Activated CD8-positive, alpha-beta memory T cell treated with anti-CD3 and anti-CD28 coated beads, Interleukin-2, amount 10 ng/mL, durations not matched to agents 7 days and 5 days (primary cell): ENCODE measurements at places on chromosomes 11 and 22. TPM values are rescaled to one million over a fixed set of nuclear protein-coding genes. Genes with fewer than 3 reads are reported as not detected.

The TRIM51 gene
- total RNA-seq: not detected

The EFCAB6 gene
- 0.32 TPM for total RNA-seq

The OR4C6 gene
- total RNA-seq: not detected

The SCN2B gene
- not detected for total RNA-seq

The LUZP2 gene
- not detected for total RNA-seq

The RFPL3 gene
- total RNA-seq: not detected

The CHEK2 gene
- 31.6 TPM for total RNA-seq

The ATXN10 gene
- 112 TPM for total RNA-seq

The RIMBP3B gene
- total RNA-seq: 0.05 TPM

The MUC6 gene
- total RNA-seq: not detected

The GALNT18 gene
- total RNA-seq: 0.32 TPM

The MS4A6E gene
- not detected for total RNA-seq

DNA sequence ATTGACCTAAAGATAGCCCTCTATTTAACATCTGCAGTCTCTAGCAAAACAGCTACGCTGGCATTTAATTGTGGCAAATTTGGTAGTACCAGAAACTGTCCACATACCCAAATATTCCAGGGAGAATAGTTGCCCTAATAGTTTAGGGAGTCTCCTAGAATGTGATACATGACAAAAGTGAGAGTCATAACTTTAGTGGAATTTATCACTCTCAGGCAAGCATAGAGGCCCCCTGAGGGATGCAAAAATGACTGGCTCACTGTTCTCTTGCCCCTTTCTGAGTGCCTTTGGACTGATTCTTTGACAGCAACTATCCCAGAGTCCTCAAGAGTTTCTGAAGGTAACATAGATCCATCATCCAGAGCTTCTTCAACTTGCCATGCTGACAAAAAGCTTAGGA is 2.3 kb upstream of the OR51B4 start:
- H3K27ac ChIP-seq: no peak overlapping the region
- H3K4me3 ChIP-seq: no peak overlapping the region
- H3K36me3 ChIP-seq: no peaks in the 10 kb centered on the region
- H3K4me1 ChIP-seq: no peaks in the 10 kb centered on the region

DNA sequence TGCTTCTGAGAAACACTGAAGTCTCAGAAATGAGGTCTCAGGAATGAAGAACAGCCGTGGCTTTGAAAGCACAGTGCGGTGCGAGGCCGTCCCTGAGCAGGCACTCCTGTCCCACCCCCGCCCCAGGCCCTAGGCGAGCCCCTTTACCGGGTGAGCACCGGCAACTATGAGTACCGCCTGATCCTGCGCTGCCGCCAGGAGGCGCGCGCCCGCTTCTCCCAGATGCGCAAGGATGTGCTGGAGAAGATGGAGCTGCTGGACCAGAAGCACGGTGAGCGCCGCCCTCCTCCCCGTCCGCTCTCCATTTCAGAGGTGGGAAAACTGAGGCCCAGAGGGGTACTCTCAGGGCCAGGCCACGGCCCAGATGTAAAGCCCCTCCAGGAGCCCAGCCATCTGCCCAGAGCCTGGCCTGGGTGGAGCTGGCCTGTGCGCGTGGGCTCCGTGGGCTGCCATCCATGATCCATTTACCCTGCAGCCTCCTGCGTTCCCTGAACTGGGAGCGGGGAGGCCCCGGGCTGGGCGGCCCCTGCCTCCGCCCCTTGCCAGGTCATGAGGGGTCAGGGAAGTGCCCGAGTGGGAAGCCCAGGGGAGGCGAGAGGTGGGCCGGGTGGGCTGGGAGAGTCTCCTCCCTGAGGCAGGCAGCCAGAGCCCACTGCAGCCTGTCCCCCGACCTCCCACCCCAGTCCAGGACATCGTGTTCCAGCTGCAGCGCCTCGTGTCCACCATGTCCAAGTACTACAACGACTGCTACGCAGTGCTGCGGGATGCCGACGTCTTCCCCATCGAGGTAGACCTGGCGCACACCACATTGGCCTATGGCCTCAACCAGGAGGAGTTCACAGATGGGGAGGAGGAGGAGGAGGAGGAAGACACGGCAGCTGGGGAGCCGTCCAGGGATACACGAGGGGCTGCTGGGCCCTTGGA is 9.5 kb downstream of the SLC16A8 start:
- H3K4me3 ChIP-seq: no peak overlapping the region
- DNase-seq: no peak
- H3K36me3 ChIP-seq: peaks cover 2% of the 10 kb centered on the region
- H3K27me3 ChIP-seq: peaks cover 1% of the 10 kb centered on the region
- H3K4me1 ChIP-seq: no peaks in the 10 kb centered on the region

- peak overlapping the region; percentile 78 for H3K27ac ChIP-seq
- H3K4me3 ChIP-seq: no peak overlapping the region
- H3K4me1 ChIP-seq: peaks cover 61% of the 10 kb centered on the region
Observed at GRCh38 chr11:86291466-86292262, 10.4 kb upstream of the HIKESHI start.

GRCh38 chr11:132334769-132335280 is 964.4 kb downstream of the NTM start:
- no peak for DNase-seq
- no peak overlapping the region for H3K4me3 ChIP-seq
- H3K27me3 ChIP-seq: peaks cover 8% of the 10 kb centered on the region
- H3K27ac ChIP-seq: no peak overlapping the region
- peaks cover 22% of the 10 kb centered on the region for H3K4me1 ChIP-seq

GRCh38 chr11:10413268-10413667 is 41.8 kb upstream of the AMPD3 start:
- no peak overlapping the region for H3K4me3 ChIP-seq
- H3K4me1 ChIP-seq: peaks cover 36% of the 10 kb centered on the region
- H3K27me3 ChIP-seq: peaks cover 7% of the 10 kb centered on the region
- H3K36me3 ChIP-seq: no peaks in the 10 kb centered on the region
- H3K27ac ChIP-seq: no peak overlapping the region

DNA sequence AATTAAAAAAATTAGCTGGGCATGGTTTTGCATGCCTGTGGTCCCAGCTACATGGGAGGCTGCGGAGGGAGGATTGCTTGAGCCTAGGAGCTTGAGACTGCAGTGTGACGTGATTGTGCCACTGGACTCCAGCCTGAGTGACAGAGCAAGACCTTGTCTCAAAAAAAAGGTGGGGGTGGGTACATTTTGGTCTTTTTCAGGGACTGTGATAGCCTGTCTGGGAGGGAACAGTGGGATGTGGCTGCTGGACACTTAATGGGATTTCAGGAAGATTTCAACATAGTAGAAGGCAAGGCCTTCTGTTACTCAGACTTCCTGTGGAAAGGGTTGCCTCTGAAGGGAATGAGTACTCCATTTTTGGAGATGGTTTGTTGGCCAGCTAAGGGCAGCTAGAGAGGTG is 40.6 kb downstream of the RELT start:
- H3K27ac ChIP-seq: no peak overlapping the region
- no peak for DNase-seq
- H3K27me3 ChIP-seq: no peaks in the 10 kb centered on the region
- H3K36me3 ChIP-seq: peaks cover 6% of the 10 kb centered on the region
- peaks cover 8% of the 10 kb centered on the region for H3K4me1 ChIP-seq

DNA sequence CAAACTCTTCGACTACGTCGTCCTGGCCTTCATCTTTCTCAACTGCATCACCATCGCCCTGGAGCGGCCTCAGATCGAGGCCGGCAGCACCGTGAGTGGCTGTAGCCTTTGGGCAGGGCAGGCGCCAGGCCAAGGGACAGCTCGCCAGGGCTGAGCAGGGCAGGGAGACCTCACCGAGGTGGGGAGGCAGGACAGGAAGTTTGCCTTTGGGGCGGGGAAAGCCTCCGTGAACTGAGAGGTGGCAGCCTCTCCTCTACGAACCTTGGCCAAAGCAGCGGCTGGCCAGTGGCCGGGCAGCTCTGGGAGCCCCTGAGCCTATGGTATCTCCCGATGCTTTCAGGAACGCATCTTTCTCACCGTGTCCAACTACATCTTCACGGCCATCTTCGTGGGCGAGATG is 93.2 kb downstream of the CACNA1I start:
- no peaks in the 10 kb centered on the region for H3K36me3 ChIP-seq
- no peak overlapping the region for H3K4me3 ChIP-seq
- peaks cover 21% of the 10 kb centered on the region for H3K4me1 ChIP-seq
- no peak overlapping the region for H3K27ac ChIP-seq

GRCh38 chr11:119496469-119496868 is 73.5 kb upstream of the THY1 start:
- no peak overlapping the region for H3K27ac ChIP-seq
- no peak for DNase-seq
- no peaks in the 10 kb centered on the region for H3K36me3 ChIP-seq
- H3K4me3 ChIP-seq: no peak overlapping the region
- peaks cover 20% of the 10 kb centered on the region for H3K27me3 ChIP-seq

GRCh38 chr11:44014968-44015623 is 32.7 kb upstream of the ACCSL start:
- peak; percentile 23 for DNase-seq
- H3K27ac ChIP-seq: no peak overlapping the region
- H3K4me1 ChIP-seq: peaks cover 3% of the 10 kb centered on the region
- no peaks in the 10 kb centered on the region for H3K36me3 ChIP-seq

GRCh38 chr11:41414771-41415440 is 44.5 kb downstream of the LRRC4C start:
- no peaks in the 10 kb centered on the region for H3K27me3 ChIP-seq
- no peak overlapping the region for H3K4me3 ChIP-seq
- DNase-seq: no peak
- no peak overlapping the region for H3K27ac ChIP-seq
- H3K4me1 ChIP-seq: no peaks in the 10 kb centered on the region

- peaks cover 9% of the 10 kb centered on the region for H3K27me3 ChIP-seq
- no peaks in the 10 kb centered on the region for H3K4me1 ChIP-seq
- peaks cover 1% of the 10 kb centered on the region for H3K36me3 ChIP-seq
- no peak overlapping the region for H3K27ac ChIP-seq
- no peak for DNase-seq
- H3K4me3 ChIP-seq: no peak overlapping the region
Observed at GRCh38 chr11:69463995-69464960, 17.2 kb upstream of the LINC01488 start.

GRCh38 chr11:75040167-75040770 is 51.5 kb downstream of the NEU3 start:
- no peak overlapping the region for H3K27ac ChIP-seq
- H3K27me3 ChIP-seq: peaks cover 8% of the 10 kb centered on the region
- peaks cover 1% of the 10 kb centered on the region for H3K36me3 ChIP-seq
- DNase-seq: no peak

- no peak overlapping the region for H3K4me3 ChIP-seq
- H3K27me3 ChIP-seq: peaks cover 10% of the 10 kb centered on the region
- DNase-seq: no peak
- H3K27ac ChIP-seq: no peak overlapping the region
- H3K4me1 ChIP-seq: no peaks in the 10 kb centered on the region
- no peaks in the 10 kb centered on the region for H3K36me3 ChIP-seq
Observed at GRCh38 chr22:27416511-27417420, 384.8 kb downstream of the MN1 start.

DNA sequence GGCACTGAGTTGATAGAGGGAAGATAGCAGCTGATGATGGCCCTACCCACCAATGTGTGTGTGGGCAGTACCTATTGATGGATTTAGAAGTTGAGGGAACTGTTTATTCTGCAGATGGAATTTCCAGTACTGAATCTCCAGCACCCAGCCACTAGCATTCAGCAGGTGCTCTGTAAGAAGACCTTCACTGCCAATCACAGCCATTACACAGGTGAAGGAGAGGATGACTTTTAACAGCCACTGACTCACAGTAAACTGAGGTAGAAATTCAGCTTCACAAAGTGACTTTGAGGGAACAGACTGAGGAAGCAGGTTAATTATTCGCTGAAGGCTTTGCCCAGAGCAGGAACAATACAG is 107.8 kb downstream of the GGTLC2 start:
- H3K36me3 ChIP-seq: no peaks in the 10 kb centered on the region
- no peak overlapping the region for H3K27ac ChIP-seq
- H3K4me1 ChIP-seq: peaks cover 21% of the 10 kb centered on the region
- no peak for DNase-seq
- H3K4me3 ChIP-seq: no peak overlapping the region
- no peaks in the 10 kb centered on the region for H3K27me3 ChIP-seq

DNA sequence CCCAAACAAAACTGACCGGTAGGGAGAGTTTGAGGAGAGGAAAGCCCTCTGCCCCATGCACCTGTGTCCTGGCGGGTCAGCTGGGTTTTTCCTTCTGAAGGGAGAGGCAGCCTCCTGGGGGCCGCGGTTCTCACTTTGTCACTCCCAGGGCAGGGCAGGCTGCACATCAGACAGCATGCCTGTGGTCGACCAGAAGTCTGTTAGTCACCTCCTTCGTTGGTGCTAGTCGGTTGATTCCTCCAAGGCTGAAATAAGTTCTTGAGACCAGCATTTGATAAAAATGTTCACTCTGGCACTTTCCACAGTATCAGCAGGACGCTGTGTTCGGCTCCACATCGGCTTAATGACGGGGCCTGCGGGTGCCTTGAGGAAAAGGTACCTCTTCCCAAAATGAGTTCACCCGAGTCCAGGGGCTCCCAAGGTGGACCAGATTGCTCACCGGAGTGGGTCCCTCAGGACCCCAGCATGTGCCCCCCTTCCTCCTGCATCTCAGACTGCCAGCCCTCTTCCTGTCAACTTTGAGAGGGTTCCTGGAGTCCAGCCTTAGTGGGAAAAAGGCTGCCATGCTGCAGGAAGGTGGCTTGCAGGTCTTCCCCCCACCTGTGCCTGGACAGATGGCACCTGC is 373.7 kb upstream of the B3GAT1 start:
- peaks cover 11% of the 10 kb centered on the region for H3K27me3 ChIP-seq
- H3K27ac ChIP-seq: no peak overlapping the region
- no peak for DNase-seq
- no peak overlapping the region for H3K4me3 ChIP-seq
- H3K4me1 ChIP-seq: no peaks in the 10 kb centered on the region

- H3K27ac ChIP-seq: peak within 1 kb of the TSS; percentile 88
- H3K4me3 ChIP-seq: peak within 1 kb of the TSS; percentile 82
- no peaks in the 10 kb centered on the region for H3K36me3 ChIP-seq
Observed at GRCh38 chr11:66856496-66857233, at the start of gene LRFN4. TSS of gene LRFN4 (plus strand) at chr11:66857064. CDS start at chr11:66857745, 681 bp downstream.

GRCh38 chr11:34654483-34655334 is 33.8 kb downstream of the EHF start:
- peaks cover 19% of the 10 kb centered on the region for H3K4me1 ChIP-seq
- no peak overlapping the region for H3K27ac ChIP-seq
- H3K4me3 ChIP-seq: no peak overlapping the region
- DNase-seq: no peak

GRCh38 chr11:107331728-107332127 is 125.9 kb downstream of the CWF19L2 start:
- no peaks in the 10 kb centered on the region for H3K4me1 ChIP-seq
- H3K27me3 ChIP-seq: no peaks in the 10 kb centered on the region
- no peak overlapping the region for H3K27ac ChIP-seq
- no peak overlapping the region for H3K4me3 ChIP-seq

GRCh38 chr11:20762116-20762844 is 92.9 kb downstream of the NELL1 start:
- no peak overlapping the region for H3K27ac ChIP-seq
- no peaks in the 10 kb centered on the region for H3K4me1 ChIP-seq
- no peak overlapping the region for H3K4me3 ChIP-seq
- no peaks in the 10 kb centered on the region for H3K27me3 ChIP-seq
- no peak for DNase-seq
